ENCODE measurements at places on chromosomes 3 and 15.

DNA sequence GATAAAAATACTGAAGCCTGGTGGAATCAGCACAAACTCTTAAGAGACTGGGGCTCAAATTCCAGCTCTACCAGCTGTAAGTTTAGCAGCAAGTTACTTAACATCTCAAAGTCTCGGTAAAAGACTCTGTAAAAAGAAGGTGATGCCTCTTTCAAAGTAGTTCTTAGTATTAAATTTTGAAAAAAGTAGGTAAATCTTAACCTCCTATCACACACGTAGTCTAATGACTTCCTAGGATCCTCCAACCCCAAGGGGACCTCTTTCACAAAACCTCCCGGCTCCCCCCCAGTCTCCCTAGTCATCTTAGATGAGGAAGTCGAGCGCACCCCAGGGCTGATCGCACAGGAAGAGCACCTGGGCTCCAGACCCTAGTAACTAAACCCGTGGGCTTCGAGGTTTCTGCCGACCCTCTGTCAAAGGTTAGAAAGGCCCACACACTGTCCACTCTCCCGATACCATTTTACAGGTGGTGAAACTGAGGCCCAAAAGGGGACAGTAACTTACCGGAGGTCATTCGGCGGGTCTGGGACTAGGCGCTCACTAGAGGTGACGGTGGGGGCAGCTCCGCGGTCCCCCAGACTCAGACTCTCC is 427 bp downstream of the MBD4 start:
- peak; percentile 25 for DNase-seq

GRCh38 chr15:34239151-34239808 is 14.5 kb downstream of the EMC4 start:
- no peak for DNase-seq

- no peak for DNase-seq
Measured at GRCh38 chr3:35183927-35184675, 455.2 kb upstream of the ARPP21 start.

DNA sequence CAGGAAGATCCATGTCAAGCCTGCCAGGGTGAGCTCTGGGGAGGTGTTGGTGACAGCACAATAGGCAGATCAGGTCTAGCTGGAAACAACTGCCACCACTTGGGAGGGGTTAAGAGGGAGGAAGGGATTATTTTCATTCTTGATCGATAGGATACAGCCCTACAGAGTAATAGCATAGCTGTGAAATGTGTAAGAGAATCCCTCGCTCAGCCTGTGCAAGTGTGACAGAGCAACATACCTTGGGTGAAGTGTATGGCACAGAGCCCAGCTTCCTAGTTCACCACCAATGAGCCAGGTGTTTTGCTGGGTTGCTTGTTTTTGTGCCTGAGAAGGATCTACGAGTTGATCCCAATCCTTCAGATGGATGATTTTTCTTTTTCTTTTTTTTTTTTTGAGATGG is 9.2 kb upstream of the DCUN1D1 start:
- peak; percentile 78 for DNase-seq

- DNase-seq = no peak
Measured at GRCh38 chr3:123984350-123984749, 7.6 kb downstream of the ROPN1 start.

DNA sequence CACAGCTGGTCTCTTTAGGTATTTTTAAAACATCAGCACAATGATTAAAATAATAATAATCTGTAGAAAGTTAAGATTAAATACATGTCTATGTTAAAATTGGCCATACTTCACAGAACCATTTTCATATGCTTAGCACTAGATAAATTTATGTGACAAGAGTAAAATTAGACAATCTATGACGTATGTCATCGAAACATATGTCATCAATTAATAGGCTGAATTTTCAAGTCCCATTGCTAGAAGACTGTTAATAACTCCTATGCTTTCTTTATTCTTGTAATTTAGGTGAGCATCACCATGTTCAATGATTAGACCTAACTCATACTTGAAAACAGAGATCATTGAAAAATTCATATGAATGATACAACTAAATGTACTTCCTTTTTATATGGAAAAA is 593.3 kb upstream of the KCNMB2 start:
- no peak for DNase-seq

- DNase-seq = no peak
Measured at GRCh38 chr3:186461141-186461540, 83.0 kb downstream of the CRYGS start.

DNA sequence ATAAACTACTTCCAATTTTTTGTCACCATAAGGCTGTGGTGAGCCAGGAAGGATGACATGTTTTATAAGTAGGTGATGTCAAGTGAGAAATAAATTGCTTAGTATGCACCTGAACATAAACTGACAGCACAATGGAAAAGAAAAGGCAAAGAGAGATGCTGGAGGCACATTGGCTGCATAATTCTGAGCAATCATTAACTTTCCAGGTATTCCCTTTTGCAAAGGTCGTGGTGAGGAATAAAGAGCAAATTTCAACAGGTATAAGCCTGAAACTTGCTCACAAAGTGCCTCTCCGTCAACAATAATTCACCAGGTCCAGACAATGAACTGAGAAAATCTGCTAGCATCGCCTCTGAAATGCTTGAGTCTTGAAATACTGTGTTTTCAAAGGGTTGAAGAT is 48.2 kb downstream of the ITGB5 start:
- no peak for DNase-seq

DNA sequence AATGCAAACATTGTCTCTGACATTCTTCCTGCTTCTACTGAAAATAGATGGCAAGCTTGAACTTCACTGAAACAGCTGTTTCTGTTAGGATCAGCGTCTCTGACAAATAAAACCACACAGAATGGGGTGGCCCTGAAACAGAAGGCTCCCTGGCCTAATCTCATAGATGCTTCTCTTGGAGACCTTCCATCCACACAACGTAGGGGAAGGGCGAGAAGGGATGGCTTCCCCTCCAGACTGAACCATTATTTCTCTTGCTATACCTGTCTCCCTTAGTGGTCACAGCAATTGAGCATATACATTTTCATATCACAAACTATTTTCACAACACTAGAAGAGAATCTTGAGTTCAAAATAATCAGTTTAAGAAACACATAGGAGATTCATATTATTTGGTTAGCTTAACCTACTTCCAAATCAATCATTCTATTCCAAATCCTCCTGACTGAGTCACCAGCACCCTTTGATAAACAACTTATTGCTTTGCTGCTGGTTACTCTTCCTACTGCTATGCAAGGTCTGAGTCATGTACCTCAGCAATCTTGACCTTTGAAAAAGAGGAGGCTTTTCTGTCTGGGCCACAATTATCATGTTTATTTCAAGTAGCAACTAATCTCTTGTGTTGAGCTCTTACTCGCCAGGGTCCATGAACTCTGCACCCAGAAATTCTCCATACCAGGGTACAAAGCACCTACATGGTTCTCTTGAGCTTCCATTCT is 45.5 kb downstream of the CBLB start:
- no peak for DNase-seq

DNA sequence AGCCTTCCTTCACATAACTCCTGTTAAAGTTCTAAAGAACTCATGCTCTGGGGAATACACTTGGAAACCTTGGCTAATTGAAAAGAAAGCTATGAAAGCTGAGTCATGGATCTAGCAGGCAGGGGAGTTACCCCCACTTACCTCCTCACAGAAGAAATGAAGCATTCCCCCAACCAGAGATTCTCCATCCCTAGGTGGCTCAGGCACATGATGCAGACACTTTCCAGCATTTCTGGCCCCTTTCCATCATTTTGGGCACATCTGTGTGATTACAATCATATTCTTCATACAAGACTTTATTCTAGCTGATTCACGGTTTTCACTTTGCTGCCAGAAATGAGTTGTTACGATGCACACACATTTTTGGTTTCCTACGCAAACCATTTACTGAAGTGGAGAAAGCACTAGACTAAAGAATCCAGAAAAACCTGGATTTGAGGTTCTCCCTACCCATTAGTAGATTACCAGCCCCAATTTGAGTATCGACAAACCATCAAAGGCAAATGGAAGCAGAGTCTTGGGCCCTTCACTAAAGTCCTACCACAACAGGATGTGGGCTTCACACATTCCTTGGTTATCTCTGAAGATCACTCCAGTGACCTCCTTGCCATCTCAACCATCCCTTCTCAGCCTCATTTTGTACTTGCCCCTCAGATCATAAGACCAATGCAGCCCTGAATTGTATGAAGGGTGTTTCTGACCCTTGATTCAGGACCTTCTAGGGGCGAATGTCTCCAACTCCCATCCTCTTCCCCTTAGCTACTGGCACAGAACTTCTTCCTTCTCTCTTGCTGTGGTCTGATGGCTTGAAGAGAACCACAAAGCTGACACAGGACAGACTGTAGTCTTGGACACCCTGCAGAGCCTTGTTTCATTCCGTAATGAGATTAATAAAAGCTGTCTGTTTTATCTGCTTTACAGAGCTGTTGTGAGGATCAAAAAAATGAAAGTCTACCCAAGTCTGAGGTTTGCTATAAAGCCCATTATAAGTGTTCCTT is 42.5 kb upstream of the SNRK start:
- no peak for DNase-seq

DNA sequence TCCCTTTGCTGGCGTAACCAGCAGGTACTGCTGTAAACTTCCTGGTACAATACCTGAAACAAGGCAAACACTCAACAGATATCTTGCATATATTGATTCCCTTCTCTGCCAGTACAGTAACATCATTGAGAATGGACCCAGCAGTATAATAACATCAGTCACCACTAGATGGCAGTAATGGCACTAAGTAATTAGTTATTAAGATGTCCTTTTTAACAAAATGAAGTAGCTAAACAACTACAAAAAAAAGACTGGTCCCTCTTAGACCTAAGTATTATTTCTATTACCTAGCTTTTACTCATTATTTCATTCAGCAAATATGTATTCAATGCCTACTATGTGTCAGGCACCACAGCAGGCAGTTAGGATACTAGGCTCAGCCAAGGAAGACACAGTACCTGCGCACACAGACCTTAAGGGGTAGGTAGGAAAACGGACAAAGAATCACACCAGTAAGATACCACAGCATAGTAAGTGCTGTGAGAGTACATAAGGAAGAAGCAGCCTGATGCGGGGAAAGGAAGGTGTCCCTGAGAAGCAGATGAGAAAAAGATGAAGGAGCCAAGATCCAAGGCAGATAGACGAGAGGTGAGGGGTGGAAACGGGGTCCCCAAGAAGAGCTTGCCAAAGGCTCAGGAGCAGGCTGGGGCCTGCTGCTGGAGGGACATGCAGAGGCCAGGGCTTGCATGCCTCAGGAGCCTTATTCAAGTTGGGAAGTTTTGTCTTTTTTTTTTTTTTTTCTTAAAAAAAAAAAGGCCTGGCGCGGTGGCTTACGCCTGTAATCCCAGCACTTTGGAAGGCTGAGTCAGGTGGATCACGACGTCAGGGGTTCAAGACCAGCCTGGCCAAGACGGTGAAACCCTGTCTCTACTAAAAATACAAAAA is 102.7 kb upstream of the CHD2 start:
- DNase-seq = peak; percentile 66

GRCh38 chr3:119669906-119670570 is 7.2 kb downstream of the COX17 start:
- no peak for DNase-seq

DNA sequence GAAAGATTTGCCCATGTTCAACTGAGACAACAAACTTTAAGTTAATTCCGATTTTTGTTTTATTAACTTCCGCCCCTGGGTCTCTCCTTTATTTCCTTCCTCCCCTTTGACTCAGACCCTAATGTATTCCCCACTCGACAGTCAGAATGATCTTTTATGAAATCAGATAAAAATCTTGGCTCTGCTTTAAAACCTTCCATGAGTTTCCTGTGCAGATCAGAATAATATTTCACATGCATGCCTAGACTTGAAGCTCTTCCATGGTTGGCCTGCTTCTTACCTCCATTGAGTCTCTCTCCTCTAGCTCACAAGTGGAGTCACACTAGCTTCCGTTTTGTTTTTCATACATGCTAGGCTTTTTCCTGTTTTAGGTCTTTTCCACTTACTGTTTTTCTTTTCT is 116.8 kb upstream of the SPATA16 start:
- DNase-seq = no peak

DNA sequence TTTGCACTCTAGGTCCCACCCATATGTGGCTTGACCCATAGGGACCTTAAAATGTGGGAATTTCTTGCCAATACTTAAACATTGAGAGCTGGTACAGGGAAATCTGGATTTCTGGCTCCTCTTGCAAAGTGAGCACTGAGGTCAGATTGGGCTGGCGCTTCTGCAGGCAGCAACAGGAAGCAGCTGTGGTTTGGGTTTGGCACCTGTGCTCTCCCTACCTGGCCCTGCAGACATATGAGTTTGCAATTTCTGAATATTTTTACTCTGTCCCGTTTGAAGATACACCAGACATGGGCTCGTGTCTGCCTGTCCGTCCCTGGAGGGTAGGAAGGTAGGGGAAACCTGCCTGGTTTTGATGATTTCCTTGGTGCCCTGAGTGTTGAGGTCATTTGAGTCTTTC is 74.8 kb upstream of the SEC13 start:
- no peak for DNase-seq

DNA sequence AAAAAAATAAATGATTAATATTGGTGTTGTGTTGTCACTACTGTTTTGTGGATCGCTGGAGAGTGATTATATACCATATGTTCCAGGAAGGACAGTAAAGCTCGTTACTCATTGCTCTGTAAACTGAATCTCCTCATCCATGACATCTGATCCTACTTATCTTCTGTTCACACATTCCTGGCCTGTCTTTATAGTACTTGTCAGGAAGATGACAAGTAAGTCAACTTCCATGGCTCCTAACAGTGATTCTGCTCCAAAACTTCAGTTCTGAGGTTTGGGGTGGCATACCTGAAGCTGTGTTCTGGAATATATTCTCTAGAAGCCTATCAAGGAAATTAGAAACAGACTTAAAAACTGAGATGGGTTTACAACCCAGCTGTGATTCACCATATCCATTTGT is 288.9 kb downstream of the ZBBX start:
- peak; percentile 11 for DNase-seq

GRCh38 chr3:37392957-37393356 is 218.6 kb upstream of the LRRFIP2 start:
- no peak for DNase-seq

GRCh38 chr3:111080413-111080812 is 8.8 kb downstream of the NECTIN3 start:
- DNase-seq = peak; percentile 5

DNA sequence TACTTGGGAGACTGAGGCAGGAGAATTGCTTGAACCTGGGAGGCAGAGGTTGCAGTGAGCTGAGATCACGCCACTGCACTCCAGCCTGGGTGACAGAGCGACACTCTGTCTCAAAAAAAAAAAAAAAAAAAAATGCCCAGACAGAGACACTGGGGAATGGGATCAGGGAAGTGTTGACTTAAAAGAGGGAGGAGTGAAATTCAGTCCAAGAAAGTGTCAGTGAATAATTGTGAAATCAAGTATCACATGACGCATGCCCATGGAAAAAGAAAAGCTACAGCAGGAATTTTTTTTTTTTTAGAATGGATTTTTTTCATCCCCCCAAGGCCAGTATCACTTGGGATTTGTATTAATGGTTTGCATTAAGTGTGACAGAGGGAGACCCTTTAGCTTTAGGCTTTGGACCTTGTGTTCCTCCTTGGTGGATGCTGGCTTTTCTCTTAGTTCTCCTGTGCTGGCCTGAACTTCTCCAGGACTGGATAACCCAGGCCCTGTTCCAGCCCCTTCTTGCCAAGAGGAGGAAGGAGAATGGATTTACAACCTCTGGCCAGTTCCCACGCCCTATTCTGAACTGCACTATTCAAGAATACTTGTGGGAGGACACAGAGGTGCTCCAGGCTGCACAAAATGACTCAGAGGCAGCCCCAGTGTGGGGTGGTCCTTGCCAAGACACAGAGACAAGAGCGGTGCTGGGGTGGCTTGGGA is 36.7 kb upstream of the ZNF774 start:
- DNase-seq = peak; percentile 34

- DNase-seq = no peak
Measured at GRCh38 chr3:194476784-194477183, 10.0 kb downstream of the ATP13A3 start.

- no peak for DNase-seq
Measured at GRCh38 chr3:17743658-17743995, 1.2 kb upstream of the TBC1D5 start.
